Activated naive CD8-positive, alpha-beta T cell treated with anti-CD3 and anti-CD28 coated beads, Interleukin-2, amount 50 U/mL, for 16 hours (primary cell): ENCODE measurements at places on chromosomes 6 and 20.

- DNase-seq = no peak
These were observed 12.5 kb upstream of the PANK2 start for GRCh38 chr20:3876676-3877075.

- no peak for DNase-seq
These were observed 11.8 kb upstream of the FILIP1 start for GRCh38 chr6:75505424-75505823.

GRCh38 chr6:14026831-14027539 lies 90.6 kb upstream of the CD83 start:
- DNase-seq = no peak

DNA sequence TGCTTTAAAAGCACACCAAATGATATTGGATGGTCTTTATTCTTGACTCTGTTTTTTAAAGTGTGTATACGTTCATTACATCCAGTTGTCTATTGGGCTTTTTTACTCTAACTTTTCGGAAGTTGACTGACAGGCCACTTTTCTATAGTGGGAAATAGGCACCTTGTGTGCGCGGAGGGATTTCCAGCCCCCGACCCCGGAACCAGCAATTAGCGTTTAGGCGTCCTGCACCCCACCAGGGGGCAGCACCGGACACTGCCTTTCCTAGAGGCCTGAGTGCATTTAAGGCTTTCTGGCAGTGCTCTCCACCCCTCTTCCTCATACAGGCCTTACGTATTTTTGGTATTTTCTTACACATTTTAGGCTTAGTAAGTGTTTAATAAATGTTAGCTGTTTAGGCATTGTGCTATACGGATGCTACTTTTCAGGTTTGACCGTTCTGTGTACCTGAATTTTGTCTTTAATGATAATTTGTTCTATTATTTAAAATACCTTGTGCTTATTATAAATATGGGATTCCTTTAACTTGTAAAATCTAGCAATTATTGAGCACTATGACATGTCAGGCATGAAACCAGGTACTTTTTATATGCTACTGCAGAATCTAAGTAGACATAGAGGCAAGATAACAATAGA lies 231.8 kb downstream of the BCKDHB start:
- peak; percentile 60 for DNase-seq
